ENCODE measurements at places on chromosomes 5 and 9. TPM values are rescaled to one million over a fixed set of nuclear protein-coding genes. Genes with fewer than 3 reads are reported as not detected.

PCDHGC5 gene
- 0.19 TPM for total RNA-seq

DNA sequence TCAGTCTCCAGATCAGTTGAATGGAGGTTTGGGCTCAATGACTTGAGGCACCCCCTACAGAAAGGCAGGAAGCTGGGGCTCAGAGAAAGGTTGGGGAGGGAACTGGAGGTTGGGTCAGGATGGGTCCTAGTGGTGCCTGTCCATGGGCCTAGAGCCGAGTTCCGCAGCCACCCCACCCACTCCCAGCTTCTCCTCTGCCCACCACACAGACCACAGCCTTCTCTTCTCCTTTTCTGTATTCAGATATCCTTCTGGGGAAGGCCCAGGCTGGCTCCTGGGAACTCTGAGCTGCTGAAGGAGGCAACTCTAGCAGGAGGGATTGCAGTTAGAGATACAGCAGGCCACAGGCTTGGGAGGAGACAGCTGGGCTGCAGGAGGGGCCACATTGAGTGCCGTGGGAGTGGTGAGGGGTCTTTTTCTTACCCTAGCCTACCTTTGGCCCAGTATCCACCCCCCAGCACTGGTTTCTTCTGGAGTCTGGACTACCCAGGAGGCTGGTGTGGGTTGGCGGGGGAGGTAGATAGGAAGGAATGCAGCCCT lies 15.4 kb upstream of the PTGS1 start:
- no peak for DNase-seq

DNA sequence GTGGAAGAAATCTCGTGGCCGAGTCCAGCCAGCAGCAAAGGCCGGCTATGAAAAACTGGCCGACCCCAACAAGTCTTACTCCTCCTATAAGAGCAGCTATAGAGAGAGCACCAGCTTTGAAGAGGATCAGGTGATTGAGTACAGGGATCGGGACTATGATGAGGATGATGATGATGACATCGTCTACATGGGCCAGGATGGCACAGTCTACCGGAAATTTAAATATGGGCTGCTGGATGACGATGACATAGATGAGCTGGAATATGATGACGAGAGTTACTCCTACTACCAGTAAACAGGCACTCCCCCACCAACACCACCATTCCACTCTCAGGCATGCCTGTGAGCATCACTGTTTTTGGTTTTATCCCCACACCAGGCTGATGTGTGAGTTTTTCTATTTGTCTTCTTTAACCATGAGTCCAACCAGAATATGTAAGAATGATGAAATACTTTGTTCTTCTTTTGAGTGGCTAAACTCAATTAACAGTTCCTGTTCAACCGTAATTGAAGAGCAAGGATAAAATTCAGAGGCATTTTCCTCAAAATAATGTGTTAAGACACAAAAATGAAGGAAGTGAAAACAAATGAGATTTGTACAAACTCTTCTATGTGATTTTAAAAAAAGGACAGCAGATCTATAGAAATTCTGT lies 35.5 kb downstream of the RFK start:
- DNase-seq: no peak

GRCh38 chr5:133041157-133041784 lies 10.5 kb upstream of the HSPA4 start:
- no peak for DNase-seq

ORM2 gene
- 276 TPM for total RNA-seq

DNA sequence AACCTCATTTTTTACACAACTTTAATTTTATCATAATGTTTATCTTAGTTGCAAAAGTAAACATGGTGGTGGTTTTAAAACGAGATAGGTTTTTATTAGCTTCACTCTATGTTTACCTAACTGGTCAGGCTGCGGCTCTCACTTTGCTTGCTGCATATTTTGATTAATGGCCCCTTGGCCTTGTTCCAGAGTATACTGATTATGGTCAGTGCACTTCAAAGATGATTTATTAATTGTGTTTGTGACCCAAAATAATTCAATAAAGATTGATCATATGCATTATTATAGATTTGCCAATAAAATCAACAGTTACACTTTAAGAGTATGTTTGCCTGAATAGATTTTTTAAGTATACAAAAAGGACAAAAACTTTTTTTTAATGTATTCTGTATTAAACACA lies 188.0 kb downstream of the XRCC4 start:
- DNase-seq: no peak

GRCh38 chr9:95634114-95634513 lies 117.3 kb upstream of the PTCH1 start:
- DNase-seq: no peak

DNA sequence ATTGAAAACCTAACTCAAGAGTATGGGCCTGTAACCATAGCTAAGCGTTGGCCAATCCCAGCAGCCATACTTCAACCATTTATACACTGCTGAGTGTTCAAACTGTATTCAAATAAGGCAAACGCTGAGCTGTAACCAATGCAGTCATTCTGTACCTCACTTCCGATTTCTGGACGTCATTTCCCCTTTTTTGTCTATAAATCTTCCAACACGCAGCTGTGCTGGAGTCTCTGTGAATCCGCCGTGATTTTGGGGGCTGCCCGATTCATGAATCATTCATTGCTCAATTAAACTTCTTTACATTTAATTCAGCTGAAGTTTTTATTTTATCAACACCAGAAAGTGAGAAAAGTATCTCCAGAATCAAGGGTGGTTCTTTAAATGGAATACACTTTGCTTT lies 31.7 kb downstream of the MTX3 start:
- DNase-seq: no peak

DNA sequence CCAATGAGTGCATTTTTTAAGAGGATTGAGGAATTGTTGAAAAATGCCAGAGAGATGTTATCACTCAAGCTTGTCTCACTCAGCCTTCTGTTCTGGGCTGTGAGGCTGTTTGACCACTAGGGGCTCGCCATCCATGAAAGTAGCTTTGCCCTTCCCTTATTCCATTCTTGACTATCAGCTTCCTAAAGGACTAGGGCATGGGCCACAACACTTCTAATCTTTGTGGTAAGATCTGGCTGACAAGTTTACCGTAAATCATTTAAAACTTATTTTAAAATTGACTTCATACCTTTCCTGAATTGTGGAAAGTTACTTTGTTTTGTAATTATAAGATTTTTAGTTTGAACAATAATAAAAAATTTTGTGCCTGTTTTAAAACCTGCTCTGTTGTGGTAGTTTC lies 49.5 kb downstream of the TJP2 start:
- no peak for DNase-seq

DNA sequence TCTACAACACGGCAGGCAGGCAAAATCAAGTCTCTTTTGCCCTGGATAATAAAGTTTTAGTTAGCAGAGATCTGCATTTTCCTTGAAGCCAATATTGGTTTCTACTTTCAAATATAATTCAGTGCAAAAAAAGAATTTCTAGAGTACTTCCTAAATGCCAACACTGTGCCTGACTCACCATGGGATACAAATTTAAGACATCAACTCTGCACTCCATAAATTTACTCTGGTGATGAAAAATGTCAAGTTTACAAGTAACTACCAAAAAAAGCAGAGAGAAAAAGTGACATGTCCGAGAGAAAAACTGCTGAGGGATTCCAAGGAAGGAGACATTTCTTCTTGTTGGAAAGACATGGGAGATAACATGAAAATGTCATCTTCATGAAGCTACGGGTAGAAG lies 119.7 kb downstream of the RAPGEF6 start:
- DNase-seq: no peak

EGFL7 gene
- 34.5 TPM for total RNA-seq

MAPK9 gene
- 16.8 TPM for total RNA-seq

- no peak for DNase-seq
Observed at GRCh38 chr5:147189109-147189424, 45.8 kb upstream of the STK32A start.

LHX3 gene
- total RNA-seq: not detected

GRCh38 chr5:133514456-133514855 lies 97.9 kb downstream of the FSTL4 start:
- no peak for DNase-seq

STXBP1 gene
- total RNA-seq: 4.6 TPM

DNA sequence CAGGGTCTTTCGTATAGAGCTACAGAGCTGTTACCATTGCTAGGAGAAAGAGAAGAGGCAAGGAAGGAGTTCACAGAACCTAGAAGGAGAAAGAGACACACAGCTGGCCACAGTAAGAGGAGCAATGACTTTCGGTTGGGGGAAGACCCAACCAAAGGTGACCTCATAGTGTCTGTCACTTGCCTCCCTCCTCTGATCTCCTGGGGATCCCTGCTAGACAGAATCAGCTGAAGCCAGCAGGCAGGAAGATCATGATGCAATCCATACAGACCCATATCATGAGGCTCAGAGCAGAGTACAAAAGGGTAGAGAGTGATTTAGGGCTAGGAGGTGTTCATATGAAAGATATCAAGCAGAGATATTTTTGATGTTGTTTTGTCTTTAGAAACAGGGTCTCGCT lies 26.0 kb upstream of the EPB41L4B start:
- DNase-seq: no peak

- DNase-seq: no peak
Observed at GRCh38 chr5:140563596-140563995, 802 bp downstream of the APBB3 start.

GRCh38 chr9:115374724-115375268 lies 256.8 kb upstream of the TNC start:
- no peak for DNase-seq
